NCI-H1417 treated with DMSO at 0.1 percent for 48 hours (cell line): ENCODE measurements at places on chromosomes 3 and 15.

GRCh38 chr3:24287755-24288450 lies 206.7 kb downstream of the THRB start:
- no peak for DNase-seq

DNA sequence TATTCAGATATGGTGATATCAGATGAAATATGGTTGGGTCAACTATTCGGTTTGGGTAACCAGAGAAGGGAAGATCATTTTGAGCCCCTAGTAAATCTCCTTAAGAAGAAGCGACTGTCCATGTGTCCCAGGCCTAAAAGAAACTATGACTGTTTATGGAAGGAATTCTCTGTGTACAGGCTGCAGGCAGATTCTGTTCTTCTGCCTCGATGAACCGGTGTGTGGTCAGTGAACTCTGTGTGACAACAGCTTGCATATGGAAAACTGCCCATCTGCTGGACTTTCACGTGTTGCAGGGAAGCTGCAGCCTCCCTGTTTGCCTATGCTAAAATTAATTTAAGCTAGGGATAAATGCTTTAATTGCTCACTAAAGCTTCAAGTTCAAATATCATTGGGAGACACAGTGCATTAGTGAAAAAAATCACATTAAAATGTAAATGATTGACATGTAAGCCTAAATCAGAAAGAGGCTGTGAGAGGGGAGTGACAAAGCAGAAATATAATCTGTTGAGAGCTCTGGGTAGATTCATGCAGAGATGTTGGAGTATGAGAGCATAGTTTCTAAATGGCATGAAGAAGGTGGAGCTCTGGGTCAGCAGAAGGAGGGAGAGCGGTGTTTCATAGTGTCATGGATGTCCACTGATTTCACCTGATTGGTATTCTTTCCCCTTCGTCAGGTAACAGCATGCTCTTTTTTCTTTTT lies 65.4 kb upstream of the PFN2 start:
- DNase-seq, result no peak

DNA sequence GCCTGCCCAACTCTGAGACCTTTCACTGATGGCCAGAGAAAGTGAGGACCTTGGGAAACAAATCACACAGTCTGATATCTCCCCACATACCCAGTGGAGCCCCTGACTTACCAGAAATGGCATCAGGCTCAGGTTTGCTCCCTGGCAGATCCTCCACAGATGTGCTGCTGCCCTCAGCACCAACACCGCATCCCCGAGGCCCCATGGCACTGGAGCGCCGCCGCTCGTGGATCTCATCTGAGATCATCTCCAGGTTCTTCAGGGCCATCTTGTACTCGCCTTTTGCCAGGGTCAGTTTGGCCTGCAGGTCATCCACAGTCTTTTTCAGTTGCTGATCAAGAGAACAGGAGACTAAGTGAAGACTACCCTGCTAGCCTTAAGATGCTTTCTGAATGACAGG lies 52.7 kb downstream of the CAPN7 start:
- DNase-seq, result no peak

DNA sequence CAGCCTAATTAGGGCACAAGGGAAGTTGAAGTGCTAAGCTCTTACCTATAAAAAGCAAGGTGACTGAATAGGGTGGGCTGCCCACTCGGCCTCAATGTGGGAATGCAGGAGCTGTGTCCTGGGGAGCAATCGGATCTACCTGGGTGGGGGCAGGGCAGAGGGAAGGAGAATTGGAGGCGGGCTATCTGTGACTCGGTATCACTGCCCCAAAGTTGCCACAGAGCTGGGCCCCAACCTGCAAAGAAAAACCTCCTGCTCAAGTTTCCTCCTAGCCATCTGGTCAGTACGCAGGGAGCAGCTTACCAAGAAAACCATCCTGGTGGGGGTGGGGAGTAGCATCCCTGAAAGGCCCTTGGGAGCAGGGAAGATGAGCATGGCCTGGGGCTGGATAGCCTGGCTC lies 10.7 kb downstream of the CIB2 start:
- no peak for DNase-seq

GRCh38 chr3:107969525-107969924 lies 121.3 kb downstream of the CD47 start:
- DNase-seq, result no peak

GRCh38 chr3:178895178-178895789 lies 176.3 kb downstream of the ZMAT3 start:
- no peak for DNase-seq

DNA sequence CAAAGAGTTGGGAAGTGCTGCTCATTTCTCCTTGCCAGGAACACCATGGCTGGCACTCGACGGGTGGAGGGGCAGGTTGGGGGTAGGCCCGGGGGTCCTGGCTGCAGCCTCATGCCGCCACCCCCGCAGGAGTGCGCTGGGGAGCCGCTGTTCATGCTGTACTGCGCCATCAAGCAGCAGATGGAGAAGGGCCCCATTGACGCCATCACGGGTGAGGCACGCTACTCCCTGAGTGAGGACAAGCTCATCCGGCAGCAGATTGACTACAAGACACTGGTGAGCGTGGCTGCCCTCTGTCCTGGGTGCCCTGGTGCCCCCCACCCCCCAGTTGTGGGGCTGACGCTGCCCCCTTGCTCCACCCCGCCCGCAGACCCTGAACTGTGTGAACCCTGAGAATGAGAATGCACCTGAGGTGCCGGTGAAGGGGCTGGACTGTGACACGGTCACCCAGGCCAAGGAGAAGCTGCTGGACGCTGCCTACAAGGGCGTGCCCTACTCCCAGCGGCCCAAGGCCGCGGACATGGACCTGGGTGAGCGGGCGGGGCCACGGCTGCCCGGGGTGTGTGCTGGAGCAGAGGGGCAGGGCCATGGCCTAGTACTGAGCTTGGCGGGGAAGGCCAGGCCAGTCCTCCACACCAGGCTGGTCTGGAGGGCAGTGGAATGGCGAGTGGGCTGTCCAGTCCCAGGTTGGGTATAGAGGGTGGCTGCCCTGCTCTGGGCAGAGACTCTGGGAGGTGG lies 45.1 kb downstream of the PLXNA1 start:
- DNase-seq, result no peak

DNA sequence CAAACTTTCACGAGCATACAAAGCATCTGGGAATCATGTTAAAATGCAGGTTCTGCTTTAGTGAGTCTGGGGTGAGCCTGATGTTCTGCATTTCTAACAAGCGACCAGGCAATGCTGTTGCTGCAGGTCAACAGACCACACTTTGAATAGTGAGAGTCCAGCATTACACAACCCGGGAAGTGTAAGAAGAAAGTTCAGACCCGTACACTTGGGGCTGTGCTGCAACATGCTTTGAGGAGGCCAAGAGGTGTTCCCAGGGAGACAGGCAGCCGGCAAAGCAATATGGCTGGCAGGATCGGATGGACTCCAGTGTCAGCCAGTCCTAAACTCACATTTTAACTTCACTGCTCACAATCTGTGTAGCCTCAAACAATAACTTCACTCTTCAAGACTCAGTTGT lies 134.2 kb downstream of the LIPC start:
- no peak for DNase-seq

- DNase-seq, result no peak
Measured at GRCh38 chr3:197021231-197021630, 8.4 kb downstream of the MELTF start.

DNA sequence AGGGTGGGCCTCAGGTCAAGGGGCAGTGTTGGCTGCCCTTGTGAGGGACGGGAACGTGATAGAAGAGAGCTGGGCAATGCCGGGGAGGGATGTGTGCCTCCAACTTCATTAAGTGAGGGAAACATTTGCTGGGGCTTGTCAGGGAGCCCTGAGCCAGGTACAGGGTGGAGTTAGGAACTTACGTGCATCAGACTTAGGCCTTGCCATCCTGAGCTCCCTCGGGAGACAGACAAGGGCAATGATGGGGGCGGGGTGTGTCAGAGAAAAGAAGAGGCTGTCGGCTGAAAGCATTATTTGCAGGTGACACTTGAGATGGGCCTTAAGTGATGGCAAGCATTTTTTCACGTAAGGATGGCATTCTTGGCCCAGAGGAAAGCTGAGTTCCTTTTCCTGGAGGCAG lies 1.6 kb downstream of the FAM131A start:
- no peak for DNase-seq

- DNase-seq, result no peak
Measured at GRCh38 chr3:171783086-171783485, 27.2 kb downstream of the PLD1 start.

DNA sequence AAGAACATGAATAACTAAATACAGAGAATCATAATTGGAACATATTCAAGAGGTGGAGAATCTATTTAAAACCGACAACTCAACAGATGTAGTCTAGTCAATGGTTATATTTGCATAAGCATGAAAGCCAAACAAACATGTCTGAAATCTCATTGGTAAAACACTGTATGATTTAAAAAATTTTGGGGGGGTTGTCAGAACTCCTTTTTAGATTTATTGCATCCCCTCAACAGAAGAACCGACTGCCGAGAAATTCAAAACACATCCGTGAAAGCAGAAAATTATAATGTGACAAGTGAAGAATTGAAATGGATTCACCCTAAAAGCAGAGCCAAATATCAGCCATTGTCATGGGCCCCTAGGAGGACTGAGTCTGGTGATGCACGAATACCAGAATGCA lies 633.4 kb upstream of the KCNMB2 start:
- no peak for DNase-seq

- DNase-seq, result no peak
Measured at GRCh38 chr3:149464542-149465328, 9.8 kb upstream of the TM4SF4 start.

DNA sequence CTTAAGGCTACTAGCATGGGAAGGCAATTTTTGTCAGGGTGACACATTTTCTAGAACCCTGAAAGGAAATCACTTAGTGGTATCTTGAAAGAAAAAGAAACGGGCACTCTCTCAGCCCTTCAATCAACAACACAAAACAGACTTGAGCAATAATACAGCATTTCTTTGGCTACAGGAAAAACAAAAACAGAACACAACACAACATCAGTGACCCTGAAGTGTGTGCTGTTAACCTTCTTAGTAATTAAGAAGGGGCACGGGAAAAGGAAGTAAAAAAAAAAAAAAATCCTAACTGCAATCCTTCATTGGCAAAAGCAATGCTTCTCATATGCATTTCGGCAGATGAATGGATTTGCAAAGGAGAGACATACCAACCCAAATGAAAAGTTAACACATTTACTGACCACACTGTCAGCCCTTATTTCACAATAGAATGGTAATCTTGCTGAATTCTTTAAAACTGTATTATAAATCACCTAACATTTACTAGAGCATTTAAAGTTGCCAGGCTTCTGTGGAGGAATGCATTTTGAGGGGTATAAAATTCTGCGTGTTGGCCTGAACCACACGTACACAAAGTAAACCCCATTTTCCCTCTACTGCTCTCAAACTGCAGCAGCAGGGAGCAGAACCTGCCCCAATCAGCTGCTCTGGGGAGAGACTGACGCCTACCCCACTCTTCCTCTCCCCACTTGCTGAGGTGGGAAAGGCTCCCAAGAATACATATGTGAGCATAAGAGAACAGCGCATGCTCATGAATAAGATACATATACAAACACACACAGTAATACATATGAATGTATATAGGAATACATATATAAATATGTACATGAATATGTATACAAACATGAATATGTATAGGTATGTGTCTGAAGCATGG lies 198.5 kb downstream of the FOXP1 start:
- DNase-seq, result no peak

- DNase-seq, result no peak
Measured at GRCh38 chr3:12611117-12611516, 52.8 kb downstream of the RAF1 start.

GRCh38 chr3:30372837-30373236 lies 233.6 kb upstream of the TGFBR2 start:
- no peak for DNase-seq

GRCh38 chr3:127002195-127003174 lies 19.6 kb downstream of the PLXNA1 start:
- no peak for DNase-seq

DNA sequence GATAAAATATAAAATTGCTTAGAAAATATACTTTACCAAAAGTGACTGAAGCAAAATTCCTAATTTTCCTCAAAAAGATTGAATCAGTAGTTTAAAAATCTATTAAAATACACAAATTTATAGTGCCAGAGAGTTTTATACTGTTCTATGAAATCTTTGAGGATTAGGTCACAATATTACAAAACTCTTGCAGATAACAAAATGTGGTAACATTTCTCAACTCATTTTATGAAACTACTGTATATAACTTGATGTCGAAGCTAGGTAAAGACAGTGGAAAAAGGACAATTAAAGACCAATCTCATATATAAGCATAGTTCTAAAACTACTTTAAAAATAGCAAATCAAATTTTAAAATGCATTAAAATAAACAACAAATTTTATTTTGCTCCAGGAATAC lies 15.9 kb downstream of the VEPH1 start:
- DNase-seq, result no peak

DNA sequence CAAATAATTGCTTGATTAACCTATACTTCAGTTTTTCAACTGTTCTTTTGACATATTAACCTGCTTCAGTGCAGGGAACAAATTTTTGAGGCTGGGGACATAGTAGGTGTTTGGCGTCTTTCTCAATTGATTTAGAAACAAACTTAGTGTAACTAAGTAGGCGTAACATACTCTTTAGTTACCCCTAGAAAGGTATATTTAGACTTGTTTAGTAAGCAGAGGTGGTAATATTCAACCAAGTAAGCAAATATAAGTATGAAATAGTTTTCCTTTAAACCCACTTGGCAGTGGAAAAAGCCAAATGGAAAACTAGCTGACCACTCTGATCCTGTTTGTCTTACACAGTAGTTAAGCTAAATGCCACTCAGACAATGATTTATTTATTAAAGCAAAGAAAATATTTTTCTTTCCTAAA lies 113.2 kb downstream of the MBNL1 start:
- no peak for DNase-seq

DNA sequence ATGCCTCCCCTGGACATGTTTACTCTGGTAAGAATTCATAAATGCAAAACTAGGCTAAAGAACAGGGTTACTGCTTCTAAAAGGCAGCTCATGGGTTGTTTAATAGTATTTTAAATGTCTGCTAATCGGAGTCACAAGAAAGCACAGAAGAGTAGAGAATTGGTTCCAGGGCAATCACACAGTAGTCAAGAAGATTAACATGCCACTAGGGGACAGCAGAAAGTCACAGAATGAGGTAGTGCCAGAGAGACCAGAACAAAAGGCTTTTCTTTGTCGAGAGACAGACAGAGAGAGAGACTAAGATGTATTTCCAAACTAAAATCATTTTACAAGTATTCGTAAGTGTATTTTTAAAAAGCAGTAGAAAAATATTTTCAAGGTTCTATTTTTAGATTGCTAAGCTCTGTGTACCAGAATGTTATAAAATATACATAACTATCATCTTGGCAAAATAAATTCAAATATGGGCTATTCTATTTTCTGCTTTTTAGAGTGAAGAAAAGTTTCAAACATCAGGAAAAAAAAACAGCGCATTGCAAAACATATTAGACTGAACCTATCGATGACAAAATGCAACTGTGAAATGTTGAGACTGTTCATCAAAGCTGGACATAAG lies 78.3 kb upstream of the CDIN1 start:
- DNase-seq, result peak; percentile 82

DNA sequence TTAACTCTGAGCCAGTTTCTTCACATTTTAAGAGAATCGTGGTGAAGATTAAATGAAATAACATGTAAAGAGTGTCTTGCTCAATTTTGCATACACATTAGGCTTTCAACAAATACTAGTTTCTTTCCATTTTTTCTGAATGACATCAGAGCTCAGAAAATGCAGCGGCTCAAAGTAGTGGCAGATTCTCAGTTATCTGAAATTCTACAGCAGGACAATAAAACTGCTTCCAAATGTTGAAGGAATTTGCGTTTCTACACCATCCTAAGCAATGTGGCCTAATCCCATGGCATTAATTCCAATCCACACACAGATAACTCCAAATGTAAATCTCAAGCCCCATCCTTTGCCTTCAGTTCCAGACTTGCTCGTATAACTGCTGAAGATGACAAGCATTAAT lies 115.8 kb downstream of the PLCH1 start:
- DNase-seq, result no peak
